NCI-H524 treated with DMSO at 0.1 percent for 48 hours (cell line): ENCODE measurements at places on chromosomes 3 and 15.

DNA sequence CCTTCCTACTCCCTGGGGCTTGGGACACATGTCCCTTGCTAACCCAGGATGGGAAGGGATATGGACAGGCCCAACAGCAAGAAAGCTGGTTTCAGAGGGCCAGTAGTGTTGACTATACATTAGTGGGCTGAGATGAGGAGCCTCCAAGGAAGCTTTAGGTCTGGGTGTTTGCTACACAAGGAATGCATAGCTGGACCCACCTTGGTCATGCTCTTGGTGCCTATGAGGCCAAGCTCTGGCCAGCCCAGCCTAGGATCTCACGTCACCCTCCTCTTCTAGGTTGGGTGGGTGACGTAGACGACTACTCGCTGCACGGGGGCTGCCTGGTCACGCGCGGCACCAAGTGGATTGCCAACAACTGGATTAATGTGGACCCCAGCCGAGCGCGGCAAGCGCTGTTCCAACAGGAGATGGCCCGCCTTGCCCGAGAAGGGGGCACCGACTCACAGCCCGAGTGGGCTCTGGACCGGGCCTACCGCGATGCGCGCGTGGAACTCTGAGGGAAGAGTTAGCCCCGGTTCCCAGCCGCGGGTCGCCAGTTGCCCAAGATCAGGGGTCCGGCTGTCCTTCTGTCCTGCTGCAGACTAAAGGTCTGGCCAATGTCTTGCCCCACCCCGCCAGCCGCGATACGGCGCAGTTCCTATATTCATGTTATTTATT is 653 bp upstream of the WDR6 start:
- no peak for DNase-seq

DNA sequence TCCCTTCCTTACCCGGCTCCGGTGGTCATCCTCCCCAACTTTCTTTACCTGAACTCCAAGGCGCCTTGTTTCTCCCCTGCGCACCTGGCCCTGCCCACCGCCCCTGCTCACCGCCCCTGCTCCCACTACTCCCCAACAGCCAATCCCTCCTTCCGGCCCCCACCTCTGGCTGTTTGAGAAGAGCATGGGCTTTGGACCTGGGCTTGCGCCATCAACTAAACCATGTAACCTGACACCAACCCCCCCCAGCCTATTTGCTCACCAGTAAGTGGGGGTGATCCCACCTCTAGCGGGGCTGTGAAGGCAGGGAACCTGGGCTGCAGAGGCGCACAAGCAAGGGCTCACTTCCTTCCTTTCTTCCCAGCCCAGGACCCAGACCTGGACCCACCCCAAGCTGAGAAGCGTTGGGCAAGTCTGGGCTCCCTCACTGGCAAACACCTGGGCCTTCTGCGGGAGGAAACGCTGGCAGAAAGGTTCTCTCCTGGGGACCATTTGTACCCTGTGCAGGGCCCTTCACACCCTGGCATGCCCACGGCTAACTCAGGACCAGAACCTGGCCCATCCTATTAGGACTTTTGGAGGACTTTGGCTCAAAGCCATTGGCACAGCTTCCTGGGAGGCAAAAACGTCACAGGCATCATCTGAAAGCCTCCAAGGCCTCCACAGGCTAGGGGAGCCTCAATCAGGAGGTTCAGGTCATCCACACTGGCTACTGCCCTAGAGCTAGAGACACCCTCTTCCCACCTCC is at the start of gene PLXNB1:
TSS of gene PLXNB1 (minus strand) at position 127 of the 748 bp plus-strand sequence. CDS start 5,475 bp downstream, outside the sequence.
- DNase-seq, result no peak

DNA sequence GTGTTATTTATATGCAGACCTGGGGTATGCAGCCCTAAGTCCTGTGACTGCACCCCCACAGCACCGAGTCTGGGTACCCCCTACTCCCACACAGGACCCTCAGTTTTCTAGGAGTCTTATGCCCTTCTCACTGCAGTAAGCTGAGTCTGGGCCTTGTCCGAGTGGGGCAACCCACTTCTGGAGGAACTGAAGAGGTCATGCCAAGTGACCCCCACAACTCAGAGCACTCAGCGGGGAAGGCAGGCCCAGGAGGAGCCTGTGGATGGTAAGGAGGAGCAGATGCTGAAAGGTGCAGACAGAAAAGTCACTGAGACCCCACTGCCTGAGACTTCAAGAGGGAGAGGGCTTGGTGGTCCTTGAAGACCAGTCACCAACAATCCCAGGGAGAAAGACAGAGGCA is 56.1 kb upstream of the FGD5 start:
- no peak for DNase-seq

DNA sequence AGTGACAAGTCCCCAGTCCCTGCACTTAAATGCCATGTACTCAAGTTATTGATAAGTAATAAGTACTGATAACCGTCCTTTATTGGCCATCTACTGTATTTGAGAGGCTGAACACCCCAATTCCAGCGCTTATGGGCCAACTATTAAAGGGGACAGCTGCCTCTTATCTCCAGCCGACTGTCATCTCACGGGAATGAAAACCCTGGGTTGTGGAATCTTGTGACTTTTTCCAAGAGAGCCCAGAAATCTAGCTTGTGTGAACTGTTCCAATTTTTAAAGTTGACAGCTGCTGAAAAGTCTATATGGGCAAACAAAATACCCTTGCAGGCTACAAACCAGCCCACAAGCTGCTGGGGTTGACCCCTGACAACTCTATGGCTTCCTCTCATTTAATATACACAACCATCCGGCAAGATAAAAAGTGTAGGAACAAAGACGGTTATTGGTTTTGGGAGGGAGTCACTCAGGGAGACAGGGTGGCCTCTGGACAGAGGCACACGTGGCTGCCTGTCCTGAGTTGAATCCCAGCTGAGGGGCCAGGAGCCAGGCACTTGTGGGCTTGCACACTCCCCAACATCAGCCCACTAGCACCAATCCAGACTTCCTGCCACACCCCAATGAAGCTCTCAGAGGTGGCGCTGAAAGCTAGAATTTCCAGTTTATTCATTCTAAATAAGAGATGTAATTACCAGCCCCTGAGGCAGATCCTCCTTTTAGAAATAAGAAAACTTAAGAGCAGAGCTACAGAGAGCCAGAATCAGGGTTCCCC is 16.2 kb downstream of the SPSB4 start:
- DNase-seq, result no peak

DNA sequence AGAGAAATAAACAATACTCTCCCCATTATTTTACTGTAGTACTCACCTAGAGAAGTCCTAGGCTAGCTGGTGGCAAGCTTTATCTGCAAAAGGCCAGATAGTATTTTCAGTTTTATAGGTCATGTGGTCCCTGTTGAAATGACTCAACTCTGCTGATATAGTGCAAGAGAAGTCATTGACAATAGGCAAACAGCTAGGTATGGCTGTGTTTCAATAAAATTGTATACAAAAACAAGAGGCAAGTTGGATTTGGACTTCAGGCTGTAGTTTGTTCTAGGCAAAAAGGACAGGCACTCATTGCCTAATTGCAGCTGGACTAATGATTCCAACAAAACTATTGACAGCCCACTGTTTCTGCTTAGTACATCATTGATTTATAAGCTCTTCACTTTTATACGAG is 328.0 kb upstream of the PDZRN3 start:
- no peak for DNase-seq

DNA sequence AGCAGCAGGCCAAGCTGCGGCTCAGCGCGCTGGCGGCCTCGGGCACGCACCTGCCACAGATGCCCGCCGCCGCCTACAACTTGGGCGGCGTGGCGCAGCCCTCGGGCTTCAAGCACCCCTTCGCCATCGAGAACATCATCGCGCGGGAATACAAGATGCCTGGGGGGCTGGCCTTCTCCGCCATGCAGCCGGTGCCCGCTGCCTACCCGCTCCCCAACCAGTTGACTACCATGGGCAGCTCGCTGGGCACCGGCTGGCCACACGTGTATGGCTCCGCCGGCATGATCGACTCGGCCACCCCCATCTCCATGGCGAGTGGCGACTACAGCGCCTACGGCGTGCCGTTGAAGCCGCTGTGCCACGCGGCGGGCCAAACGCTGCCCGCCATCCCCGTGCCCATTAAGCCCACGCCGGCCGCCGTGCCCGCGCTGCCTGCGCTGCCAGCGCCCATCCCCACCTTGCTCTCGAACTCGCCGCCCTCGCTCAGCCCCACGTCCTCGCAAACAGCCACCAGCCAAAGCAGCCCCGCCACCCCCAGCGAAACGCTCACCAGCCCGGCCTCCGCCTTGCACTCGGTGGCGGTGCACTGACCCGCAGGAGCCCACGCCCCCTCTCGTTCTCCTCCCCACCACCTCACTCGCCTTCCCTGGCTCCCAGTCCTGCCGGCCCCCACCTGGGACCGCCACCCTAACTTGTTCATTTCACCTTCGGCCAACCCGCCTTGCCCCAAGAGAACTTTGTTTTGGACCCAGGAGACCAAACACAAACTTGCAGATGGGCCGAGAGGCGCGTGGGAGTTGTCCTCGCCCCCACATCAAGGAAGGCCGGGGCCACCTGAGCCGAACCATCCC is 1.5 kb downstream of the FOXB1 start:
- no peak for DNase-seq

- no peak for DNase-seq
Measured at GRCh38 chr3:20316238-20316637, 130.2 kb upstream of the SGO1 start.

DNA sequence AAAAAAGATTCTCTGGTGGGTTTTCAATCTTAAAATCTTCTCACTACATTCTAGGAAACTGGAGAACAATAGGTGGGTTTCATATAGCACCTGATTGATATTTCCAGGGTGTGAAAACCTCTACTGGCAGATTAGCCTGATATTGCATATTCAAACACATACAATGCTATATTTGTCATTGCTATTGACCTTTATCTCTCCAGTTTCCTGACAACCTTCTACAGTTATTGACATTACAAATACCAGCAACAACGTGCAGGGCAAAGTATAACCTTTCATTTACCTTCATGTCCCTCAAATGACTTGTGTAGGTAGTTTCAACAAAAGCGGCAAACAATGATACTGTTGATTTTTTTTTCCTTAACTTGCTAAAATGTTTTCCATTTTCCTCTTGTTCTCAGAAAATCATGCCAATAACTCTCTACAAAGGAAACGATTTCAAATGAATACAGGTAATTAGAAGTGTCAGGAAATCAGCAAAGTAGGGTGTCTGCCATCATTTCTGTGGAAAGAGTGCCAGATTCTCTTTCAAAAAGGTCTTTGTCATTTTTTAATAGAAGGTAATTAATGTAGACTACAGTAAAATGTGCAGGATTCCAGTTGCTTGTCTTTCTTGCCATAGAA is 72.6 kb upstream of the CDIN1 start:
- no peak for DNase-seq

DNA sequence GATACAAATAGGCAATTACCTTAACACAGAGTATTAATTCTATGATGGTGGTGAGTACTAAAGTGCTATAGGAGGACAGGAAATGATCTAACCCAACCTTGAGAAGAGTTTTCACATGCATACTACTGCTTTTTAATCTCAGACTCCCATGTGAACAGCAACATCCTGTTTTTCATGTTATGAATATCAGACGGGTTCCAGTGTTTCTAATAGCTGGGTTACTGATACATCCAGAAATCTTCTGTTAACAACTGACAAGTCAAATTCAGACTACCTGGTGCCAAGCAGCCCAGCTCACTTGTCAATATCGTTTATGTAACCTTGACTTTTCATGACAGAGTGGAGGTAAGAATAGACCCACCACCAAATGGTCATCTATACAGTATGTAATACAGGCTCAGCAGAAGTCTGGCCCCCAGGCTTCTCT is 220.2 kb upstream of the COL8A1 start:
- DNase-seq, result no peak

GRCh38 chr3:130935761-130936492 is 42.0 kb downstream of the ATP2C1 start:
- no peak for DNase-seq

- no peak for DNase-seq
Measured at GRCh38 chr3:52525680-52526561, 7.7 kb downstream of the NT5DC2 start.

GRCh38 chr3:8500989-8501370 is 643 bp upstream of the LMCD1 start:
- DNase-seq, result no peak

GRCh38 chr3:101732240-101732641 is 7.8 kb downstream of the CEP97 start:
- DNase-seq, result no peak

DNA sequence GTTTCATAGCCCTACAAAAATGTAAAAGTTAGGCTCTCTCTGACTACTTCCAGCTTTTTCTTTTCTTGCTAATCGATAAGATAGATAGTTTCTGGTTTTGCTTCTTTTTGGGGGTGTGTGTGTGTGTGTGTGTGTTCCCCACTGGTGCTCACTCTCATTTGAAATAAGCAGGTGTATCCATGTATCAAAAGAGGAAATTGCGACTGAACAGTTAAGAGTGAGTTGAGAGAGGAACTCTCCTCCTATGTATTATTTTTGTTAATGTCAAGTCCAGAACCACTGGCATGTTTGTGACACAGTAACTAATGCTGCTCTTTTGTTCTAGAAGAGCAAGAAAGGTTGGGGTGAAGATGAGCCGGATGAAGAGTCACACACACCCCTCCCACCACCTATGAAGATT is 96.7 kb upstream of the UMPS start:
- no peak for DNase-seq
